Fibroblast of lung (primary cell): ENCODE measurements at places on chromosomes 7 and 10. TPM values are rescaled to one million over a fixed set of nuclear protein-coding genes. Genes with fewer than 3 reads are reported as not detected.

GNGT1 gene
- total RNA-seq: not detected in 2 replicates

TACC2 gene
- total RNA-seq: 4.6 and 7.6 TPM in 2 replicates

FAM24B gene
- total RNA-seq: 4.4 and 6.8 TPM in 2 replicates

ADIRF gene
- 119 and 142 TPM in 2 replicates for total RNA-seq

CFAP43 gene
- under 0.01 and 0.26 TPM in 2 replicates for total RNA-seq

BTBD16 gene
- not detected in 2 replicates for total RNA-seq

WNT16 gene
- 3.8 TPM in 1 of 2 replicates, not detected in the other for total RNA-seq

MMD2 gene
- not detected in 2 replicates for total RNA-seq

SNCG gene
- 8.7 and 21.3 TPM in 2 replicates for total RNA-seq

HNRNPH3 gene
- total RNA-seq: 36.5 and 36.7 TPM in 2 replicates

TRIL gene
- total RNA-seq: 0.17 and 0.77 TPM in 2 replicates

FBXO24 gene
- 0.33 and 0.51 TPM in 2 replicates for total RNA-seq

SPAM1 gene
- not detected in 2 replicates for total RNA-seq

OR2A5 gene
- not detected in 2 replicates for total RNA-seq

UNCX gene
- not detected in 2 replicates for total RNA-seq

ZNF680 gene
- total RNA-seq: 5.1 and 10.1 TPM in 2 replicates

NKX2-3 gene
- not detected in 2 replicates for total RNA-seq

ITGA8 gene
- 0.99 and 1.3 TPM in 2 replicates for total RNA-seq

ZNF853 gene
- 0.66 and 4.4 TPM in 2 replicates for total RNA-seq

SPDYE1 gene
- under 0.01 TPM in 1 of 2 replicates, not detected in the other for total RNA-seq

GSTO2 gene
- 2.1 and 3.1 TPM in 2 replicates for total RNA-seq

RNF133 gene
- total RNA-seq: 0.26 and 0.50 TPM in 2 replicates

ATP6V0A4 gene
- not detected in 2 replicates for total RNA-seq

ADCYAP1R1 gene
- not detected in 2 replicates for total RNA-seq

STN1 gene
- total RNA-seq: 27.0 and 36.5 TPM in 2 replicates

C7orf57 gene
- not detected in 2 replicates for total RNA-seq

TMEM196 gene
- total RNA-seq: not detected in 2 replicates

DCLRE1A gene
- 8.7 and 9.4 TPM in 2 replicates for total RNA-seq

ZMYND11 gene
- 57.0 and 57.5 TPM in 2 replicates for total RNA-seq
